ENCODE measurements at places on chromosomes 6 and 20.

- no peak for DNase-seq
Measured at GRCh38 chr6:5126214-5126613, 41.1 kb downstream of the PPP1R3G start.

- DNase-seq = no peak
Measured at GRCh38 chr6:36733300-36733699, 35.7 kb downstream of the RAB44 start.

DNA sequence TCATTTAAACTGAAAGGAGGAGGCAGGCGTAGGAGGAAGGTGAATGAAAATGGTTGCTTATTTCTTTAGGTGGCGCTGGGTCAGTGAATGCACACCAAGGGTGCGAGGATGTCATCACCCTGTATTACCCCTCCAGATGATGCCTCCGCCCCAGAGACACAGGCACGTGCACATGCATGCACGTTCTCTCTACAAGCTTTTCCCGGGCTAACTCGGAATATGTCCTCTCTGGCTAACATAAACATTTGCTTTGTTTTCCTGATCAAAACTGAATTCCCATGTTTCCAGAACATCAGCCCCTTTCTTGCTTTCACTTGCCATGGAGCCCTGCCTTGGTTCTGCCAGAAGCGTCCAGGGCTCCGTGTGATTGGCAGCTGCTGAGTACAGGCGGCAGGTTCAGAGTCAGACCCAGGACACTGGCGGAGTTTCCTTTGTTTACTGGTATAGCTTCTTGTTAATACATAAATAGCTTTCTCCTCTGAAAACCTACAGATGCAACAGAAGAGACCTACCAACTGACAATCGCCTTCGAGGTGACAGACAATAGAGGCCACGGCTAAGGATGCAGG, 131.2 kb upstream of the RPS6KA2 start:
- DNase-seq = no peak

DNA sequence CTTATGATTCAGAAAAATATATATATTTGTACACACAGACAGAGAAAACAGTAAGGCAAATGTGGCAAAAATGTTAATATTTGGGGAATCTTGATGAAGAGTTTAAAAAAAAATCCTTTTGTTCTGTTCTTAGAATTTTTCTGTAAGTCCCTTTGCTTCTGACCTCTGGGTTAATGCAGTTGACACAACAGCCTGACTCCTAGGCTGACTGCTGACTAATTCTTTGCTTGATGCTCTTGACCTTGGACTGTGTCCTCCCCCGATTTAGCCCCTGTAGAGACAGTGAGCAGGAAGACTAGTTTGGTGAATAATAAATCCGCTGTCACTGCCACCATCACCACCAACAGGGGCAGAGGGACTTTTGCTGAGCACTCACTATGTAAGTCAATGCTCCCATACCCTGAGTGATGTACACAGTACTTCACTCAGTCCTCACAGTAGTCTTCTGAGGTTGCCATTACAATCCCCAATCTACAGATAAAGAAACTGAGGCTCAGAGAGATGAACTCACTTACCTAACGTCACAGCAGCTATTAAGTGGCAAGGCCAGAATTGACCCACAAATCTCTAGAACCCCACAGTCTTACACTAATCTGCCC, 71.7 kb downstream of the SNX5 start:
- DNase-seq = no peak

- no peak for DNase-seq
Measured at GRCh38 chr6:39576556-39577303, 148.5 kb downstream of the KIF6 start.

- DNase-seq = no peak
Measured at GRCh38 chr6:33320315-33321181, 3.0 kb upstream of the ZBTB22 start.

GRCh38 chr6:34598712-34599111, 42.6 kb upstream of the SPDEF start:
- DNase-seq = no peak

DNA sequence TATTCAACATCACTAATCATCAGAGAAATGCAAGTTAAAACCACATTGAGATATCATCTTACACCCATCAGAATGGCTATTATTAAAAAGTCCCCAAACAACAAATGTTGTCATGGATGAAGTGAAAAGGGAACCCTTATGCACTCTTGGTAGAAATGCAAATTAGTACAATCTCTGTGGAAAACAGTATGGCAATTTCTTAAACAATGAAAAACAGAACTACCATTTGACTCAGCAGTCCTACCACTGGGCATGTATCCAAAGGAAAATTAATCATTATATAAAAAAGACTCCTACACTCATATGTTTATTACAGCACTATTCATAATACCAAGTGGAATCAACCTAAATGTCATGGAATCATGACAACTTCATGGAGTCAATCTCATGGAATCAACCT, 611.3 kb upstream of the GJE1 start:
- DNase-seq = no peak

DNA sequence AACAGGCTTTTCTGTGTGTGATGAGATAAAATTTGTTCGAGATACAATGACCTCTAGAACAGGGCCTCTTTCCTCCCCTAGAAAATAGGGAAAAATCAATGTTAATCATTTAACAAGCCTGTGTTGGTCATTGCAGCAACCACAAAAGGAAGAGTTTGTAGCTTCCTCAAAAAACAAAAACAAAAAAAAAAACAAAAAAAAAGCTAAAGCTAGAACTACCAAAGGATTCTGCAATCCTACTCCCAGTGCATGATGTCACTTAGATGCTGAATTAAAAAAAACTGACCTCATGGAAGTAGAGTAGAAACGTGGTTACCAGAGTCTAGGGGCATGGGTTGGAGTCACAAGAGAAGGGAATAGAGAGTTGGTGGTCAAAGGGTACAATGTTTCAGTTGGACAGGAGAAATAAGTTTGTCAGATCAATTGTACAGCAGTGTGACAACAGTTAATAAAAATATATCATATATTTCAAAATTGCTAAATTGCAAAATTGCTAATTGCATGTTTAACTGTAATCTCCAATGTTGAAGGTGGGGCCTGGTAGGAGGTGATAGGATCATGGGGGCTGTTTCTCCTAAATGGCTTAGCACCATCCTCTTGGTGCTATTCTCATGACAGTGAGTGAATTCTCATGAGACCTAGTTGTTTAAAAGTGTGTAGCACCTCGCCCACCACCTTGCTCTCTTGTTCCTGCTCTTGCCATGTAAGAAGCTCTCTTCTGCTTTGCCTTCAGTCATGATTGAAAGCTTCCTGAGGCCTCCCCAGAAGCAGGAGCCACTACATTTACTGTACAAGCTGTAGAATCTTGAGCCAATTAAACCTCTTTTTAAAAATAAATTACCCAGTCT, 163.4 kb upstream of the SIM1 start:
- DNase-seq = no peak

DNA sequence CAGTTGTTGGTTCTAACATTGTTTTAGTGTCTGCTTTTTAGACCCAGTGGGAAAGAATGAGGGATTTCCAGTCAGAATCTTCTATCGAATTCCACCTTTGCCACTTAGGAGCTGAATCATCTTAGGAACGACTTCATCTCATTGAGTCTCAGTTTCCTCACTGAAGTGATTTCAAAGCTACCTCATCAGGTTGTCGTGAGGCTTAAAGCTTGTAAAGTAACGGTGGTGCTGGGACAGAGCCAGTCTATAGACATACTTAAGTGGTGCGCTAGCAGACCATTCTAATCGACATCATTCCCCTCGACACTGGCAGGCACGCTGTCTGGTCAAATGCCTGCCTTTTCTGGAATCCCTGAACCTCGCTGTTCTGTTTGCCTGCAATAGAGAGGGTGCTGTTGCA, 55.5 kb downstream of the TMEM170B start:
- DNase-seq = no peak

DNA sequence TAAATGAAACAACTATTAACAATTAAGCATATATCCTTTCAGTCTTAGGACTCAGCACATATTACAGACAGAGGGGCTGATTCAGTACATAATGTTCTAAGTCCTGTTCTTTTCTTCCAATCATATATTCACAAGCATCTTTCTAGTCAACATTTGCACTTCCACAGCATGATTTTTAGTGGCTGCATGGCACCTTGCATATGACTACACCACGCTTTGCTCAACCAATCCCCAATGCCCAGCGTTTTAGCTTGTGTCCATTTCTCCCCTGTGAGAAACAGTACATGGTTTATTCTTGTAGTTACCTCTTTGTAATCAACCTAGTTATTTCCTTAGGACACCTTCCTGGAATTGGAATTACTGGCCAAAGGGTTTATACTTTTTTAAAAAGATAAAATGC, 33.2 kb downstream of the AAR2 start:
- DNase-seq = no peak

DNA sequence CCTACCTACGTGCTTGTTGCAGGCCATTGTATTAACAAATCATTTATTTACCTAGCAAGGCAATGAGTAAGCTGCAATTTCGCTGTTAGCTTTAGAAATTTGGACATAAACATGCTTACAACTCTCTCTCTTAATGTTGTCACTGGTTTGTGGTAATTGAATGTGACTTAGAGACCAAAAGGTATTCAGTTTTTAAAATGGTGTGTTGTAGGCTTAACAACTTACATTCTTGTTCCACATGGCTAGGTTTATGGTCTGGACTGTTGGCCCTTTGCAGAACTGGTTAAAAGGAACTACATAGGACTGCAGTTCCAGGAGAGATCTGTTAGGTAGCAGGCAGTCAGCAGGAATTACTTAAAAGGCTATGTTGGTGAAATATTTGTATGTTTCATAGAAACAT, 10.3 kb upstream of the CTAGE9 start:
- DNase-seq = no peak

GRCh38 chr6:141033101-141033500, 1099.6 kb upstream of the GJE1 start:
- DNase-seq = no peak

GRCh38 chr6:34839666-34840352, 47.9 kb downstream of the BLTP3A start:
- no peak for DNase-seq

Data from NAMALWA (cell line).